ENCODE measurements at places on chromosomes 7 and 10.

DNA sequence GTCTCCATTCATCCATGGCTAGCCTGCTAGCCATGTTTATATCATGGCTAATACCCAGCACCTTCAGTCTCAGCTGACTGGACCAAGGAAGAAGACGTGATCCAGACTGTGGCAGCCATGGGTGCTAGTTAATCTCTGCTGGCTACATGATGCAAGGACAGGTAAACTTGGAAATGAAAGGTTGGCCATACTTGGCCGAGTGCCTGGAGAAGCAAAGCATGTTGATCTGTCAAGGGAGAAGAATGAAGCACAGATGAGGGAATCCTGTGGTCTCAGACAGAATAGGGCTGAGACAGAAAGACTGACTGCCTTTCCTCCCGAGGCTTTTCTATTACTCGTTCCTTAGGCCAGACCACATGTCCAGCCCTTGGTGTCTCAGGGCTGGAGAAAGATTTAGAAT lies 41.1 kb downstream of the CPVL start:
- no peak for DNase-seq

DNA sequence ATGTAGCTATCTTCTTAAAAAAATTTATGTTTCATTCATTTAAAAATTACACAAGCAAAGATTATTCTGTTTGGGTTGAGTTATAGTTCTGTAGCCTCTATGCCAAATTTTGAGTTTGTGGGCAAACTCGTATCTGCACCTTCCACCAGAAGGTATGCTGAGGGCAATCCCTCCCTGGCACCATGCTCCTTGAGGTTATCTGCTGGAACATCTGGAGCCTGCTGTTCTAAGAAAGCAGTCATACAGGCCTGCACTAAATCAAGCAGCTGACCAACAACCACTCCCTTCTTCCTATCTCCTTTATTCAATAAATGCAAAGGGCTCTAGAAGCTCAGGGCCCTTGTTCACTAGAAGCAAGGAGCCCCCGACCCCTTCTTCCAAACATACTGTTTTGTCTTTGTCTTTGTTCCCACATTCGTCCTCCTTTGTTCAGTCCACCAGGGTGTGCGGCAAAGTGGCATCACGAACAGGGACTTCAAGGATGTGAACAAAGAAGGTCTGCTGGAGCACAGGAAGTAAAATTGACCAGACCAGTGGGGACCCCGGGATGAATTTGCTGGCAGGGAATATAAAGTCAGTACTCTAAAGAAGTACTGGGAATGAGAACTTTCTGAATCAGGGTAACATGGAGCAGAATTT lies 36.4 kb downstream of the OR13A1 start:
- no peak for DNase-seq

DNA sequence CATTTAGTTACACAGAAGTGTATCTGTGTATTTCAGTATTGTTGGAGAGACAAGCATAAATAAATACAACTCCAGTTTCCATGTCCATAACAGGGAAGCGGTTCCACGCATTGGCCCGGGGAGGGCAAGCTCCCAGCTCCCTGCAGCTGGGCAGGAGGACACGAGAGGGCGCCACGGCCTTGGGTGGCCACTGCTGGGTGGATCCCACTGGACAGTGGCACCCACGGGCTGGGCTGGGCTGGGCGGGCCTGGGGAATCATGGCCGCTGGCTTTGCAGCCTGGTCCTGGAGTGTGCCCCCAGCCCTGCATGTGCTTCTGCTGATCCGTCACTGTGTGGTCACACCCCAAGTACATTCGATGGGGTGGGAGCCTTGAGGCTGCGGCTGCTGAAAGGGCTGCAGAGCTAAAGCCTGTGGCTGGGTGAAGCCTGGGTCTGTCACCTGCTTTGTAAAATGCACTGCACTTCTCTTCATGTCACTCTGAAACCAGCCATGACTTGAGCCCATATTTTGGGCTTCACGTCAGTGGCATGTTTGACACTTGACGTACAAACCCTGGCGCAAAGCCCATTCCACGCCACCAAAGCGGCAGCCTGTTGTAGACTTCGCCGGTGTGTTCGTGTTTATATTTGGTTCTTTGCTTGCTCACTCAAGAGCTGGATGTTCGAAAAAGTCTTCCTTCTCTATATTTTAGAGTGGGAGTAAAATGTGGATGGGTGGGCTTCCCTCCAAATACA lies 27.5 kb downstream of the LRRC27 start:
- DNase-seq = no peak

GRCh38 chr10:43078986-43079273 lies 2.1 kb downstream of the RET start:
- peak; percentile 87 for DNase-seq

- no peak for DNase-seq
These were observed 182.0 kb downstream of the CUX1 start for GRCh38 chr7:101999393-101999792.

DNA sequence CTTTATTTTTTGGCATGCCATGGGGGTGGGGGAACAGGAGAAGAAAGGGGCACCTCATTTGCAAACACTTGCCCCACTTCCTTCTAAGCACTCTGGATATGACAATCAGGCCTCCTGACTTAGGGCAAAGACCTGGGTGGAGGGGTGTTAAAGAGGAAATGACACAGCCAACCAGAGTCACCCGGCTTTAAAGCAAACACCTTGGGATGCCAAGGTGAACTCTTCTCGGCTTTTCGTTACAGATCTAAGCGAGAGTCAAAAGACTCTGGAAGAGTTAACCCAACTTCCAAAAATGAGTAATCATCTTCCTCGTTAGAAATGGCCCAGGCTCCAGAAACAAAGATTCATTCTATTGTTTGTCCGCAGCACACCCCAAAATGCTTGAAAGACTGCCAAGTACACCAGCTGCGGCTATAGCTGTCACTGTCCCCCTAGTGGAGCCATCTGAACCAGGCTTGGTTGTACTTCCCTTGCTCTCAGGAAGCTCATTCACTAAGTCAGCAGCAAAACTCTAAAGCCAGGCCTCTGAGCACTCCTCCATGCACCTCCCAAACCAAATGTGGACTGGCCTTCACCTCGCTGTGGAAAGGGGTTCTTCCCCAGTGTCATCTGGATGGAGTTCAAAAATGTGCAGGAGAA lies 24.8 kb downstream of the FAM53B start:
- DNase-seq = no peak

GRCh38 chr7:118312051-118312450 lies 87.5 kb downstream of the ANKRD7 start:
- no peak for DNase-seq

Data from BE2C (cell line).